ENCODE measurements at places on chromosomes 7 and 10. TPM values are rescaled to one million over a fixed set of nuclear protein-coding genes. Genes with fewer than 3 reads are reported as not detected.

VKORC1L1 gene
- total RNA-seq: 16.5 TPM

CDK1 gene
- 12.1 TPM for total RNA-seq

PCGF5 gene
- total RNA-seq: 61.6 TPM

STEAP4 gene
- 2.0 TPM for total RNA-seq

NT5C3A gene
- 10.1 TPM for total RNA-seq

KLLN gene
- total RNA-seq: 0.97 TPM

ANKRD2 gene
- not detected for total RNA-seq

CDHR3 gene
- 1.4 TPM for total RNA-seq

RAMP3 gene
- not detected for total RNA-seq

ABCB1 gene
- total RNA-seq: not detected

SORCS1 gene
- total RNA-seq: not detected

SPAM1 gene
- total RNA-seq: not detected

IRF5 gene
- total RNA-seq: 0.16 TPM

CPA2 gene
- not detected for total RNA-seq

GLRX3 gene
- 55.4 TPM for total RNA-seq

EEPD1 gene
- under 0.01 TPM for total RNA-seq

FXYD4 gene
- not detected for total RNA-seq

ZNF722 gene
- total RNA-seq: not detected

HKDC1 gene
- 0.18 TPM for total RNA-seq

PANK1 gene
- total RNA-seq: 5.2 TPM

ADCY1 gene
- total RNA-seq: 0.49 TPM

FEZF1 gene
- total RNA-seq: not detected

FAM237B gene
- not detected for total RNA-seq

TRIM73 gene
- 0.36 TPM for total RNA-seq

FAM20C gene
- total RNA-seq: 34.5 TPM

SAMD9L gene
- 7.6 TPM for total RNA-seq

ARHGEF5 gene
- total RNA-seq: 3.4 TPM
